ENCODE measurements at places on chromosomes 5 and 9. TPM values are rescaled to one million over a fixed set of nuclear protein-coding genes. Genes with fewer than 3 reads are reported as not detected.

The RCL1 gene
- total RNA-seq = 22.8 TPM

The FCN1 gene
- 1.4 TPM for total RNA-seq

The TAF11L12 gene
- total RNA-seq = not detected

The SPOCK1 gene
- 33.4 TPM for total RNA-seq

The RECK gene
- total RNA-seq = 11.1 TPM

The HAUS6 gene
- total RNA-seq = 7.2 TPM

The ESM1 gene
- not detected for total RNA-seq

DNA sequence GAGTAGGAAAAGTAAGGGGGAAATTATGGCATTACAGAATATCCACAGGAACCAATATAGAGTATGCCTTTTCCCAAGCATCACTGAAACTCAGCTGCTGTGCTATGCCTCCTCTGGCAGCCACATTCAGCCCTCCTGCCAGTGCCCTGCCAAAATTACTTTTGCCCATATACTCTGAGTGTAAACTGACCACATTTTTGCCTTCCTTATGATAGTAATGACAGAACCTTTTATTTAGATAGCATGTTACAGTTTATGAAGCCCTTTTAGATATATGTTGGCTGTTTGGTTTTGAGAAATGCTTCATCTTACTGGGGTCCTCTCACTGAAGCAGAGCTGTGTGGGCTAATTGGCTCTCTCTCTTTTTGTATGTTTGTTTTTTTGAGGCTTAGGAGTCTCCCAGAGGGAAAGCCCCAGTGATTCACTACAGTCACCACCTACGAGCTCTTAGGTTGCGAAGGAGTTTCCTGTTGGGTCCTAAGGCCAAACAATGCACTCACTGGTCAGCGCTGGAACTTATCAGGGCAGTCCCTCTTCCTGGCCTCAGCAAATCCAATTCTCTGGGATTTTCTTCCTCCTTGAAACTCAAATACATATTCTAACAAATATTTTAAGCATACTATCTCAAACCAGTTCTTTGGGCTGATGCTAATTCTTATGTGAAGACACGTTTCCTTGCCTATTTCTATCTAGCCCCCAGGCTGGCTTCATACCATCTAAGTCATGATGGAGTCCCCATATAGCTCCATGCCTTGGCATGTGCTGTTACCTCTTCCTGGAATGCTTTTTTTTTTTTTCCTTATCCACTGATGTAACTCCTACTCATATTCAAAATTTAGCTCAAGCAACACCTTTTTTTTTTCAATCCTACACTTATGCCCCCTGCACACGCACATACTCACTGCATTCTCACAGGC, 3.7 kb downstream of the PHF24 start:
- DNase-seq = no peak

- no peak for DNase-seq
Observed at GRCh38 chr5:92780057-92780456, 801.0 kb downstream of the NR2F1-AS1 start.

GRCh38 chr5:59738024-59738423, 155.5 kb downstream of the PDE4D start:
- DNase-seq = no peak

GRCh38 chr9:136160381-136160841, 41.7 kb upstream of the TMEM250 start:
- DNase-seq = no peak

DNA sequence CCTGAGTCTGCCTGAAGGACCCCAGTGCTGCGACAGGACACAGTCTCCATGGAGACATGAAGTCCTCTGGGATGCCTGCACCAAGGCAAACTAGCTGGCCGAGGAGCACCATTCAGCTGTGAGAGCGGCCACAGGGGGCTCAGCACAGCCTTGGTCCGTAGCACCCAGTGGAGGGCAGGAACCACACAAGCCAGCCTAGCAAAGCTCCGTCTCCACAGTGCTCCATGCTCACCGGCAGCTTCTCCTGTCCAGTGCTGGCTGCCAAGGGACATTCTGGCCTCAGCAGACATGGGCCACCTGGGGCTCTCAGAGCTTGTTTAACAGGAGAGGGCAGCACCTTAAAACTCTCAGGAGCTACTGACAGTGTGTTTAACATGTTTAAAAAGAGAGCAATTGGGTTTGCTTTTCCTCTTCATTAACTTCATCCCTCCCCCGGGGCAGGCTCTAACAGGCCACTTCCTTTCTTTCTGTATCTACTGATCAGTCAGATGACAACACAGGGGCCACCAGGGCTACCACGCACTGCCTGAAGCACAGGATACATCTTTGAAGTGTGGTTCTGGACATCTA, 57.0 kb downstream of the SECISBP2 start:
- no peak for DNase-seq

GRCh38 chr5:66002415-66002814, 76.0 kb downstream of the ERBIN start:
- DNase-seq = no peak

- no peak for DNase-seq
Observed at GRCh38 chr9:105639936-105640335, 22.3 kb upstream of the TAL2 start.

GRCh38 chr5:172549696-172550095, 91.4 kb upstream of the NEURL1B start:
- DNase-seq = peak; percentile 58

DNA sequence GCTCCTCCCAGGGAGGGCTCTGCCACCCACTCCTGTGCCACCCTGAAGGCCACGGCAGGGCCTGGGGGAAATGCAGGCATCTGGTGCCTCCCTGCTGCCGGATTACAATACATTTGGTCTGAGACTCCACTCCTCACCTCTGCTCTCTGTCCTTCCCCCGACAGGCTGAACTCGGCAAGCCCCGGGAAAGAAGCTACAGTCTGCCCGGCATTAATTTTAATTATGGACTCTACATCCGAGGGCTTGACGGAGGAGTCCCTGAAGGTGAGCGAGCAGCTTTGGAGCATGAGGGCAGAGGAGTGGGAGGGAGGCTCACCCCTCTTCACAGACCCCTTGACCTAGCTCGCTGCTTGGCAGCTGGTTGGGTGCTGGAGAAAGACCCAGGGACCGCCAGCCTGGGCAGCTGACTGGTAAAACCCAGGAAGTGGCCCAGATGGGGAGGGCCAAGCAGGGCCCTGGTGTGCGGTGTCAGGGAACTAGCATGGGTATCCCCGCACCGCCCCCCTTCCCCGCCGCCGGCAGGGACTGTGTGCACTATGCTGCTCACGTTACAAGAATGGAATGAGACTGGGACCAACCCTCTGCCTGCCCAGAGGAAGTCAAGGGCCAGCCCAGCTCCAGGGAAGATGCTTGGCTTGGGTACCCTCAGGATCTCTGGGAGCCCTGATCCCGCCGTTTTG, 83.7 kb upstream of the BARHL1 start:
- no peak for DNase-seq

Measured in sigmoid colon (tissue), 7 donors.